G401 (cell line): ENCODE measurements at places on chromosomes 4 and X. TPM values are rescaled to one million over a fixed set of nuclear protein-coding genes. Genes with fewer than 3 reads are reported as not detected.

- no peak for DNase-seq
Measured at GRCh38 chr4:7808752-7809151, 130.9 kb downstream of the AFAP1 start.

FMR1NB gene
- not detected in 2 replicates for total RNA-seq

- DNase-seq, result no peak
Measured at GRCh38 chr4:129353490-129353889, 257.5 kb downstream of the C4orf33 start.

- DNase-seq, result no peak
Measured at GRCh38 chrX:7263961-7264360, 116.0 kb upstream of the PUDP start.

- DNase-seq, result no peak
Measured at GRCh38 chrX:137747244-137748043, 181.5 kb downstream of the ZIC3 start.

GRCh38 chr4:1511441-1512041 lies 105.3 kb upstream of the NKX1-1 start:
- peak; percentile 8 for DNase-seq

- no peak for DNase-seq
Measured at GRCh38 chr4:85939595-85939994, 420.3 kb downstream of the MAPK10 start.

GRCh38 chr4:137946453-137947174 lies 295.5 kb downstream of the SLC7A11 start:
- no peak for DNase-seq

DNA sequence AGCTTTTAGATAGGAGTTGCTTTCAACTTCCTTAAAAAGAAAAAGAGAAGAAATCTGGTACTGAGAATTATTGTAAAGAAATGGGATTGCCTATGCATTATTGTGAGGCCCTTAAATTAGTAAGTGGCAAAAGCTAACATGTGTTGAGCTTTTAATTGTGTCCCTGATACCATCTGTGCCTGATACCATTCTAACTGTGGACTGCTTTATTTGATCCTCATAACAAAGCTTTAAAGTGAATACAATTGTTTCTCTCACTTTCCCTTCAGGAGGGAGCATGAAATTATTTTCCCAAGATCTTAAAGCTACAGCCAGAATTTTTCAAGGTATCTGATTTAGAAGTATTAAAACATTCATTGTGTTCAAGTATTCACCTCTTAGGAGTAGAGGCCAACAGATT lies 9.9 kb downstream of the KCTD8 start:
- peak; percentile 53 for DNase-seq

BCLAF3 gene
- 2.8 and 4.1 TPM in 2 replicates for total RNA-seq
